ENCODE measurements at places on chromosomes 3 and 15. TPM values are rescaled to one million over a fixed set of nuclear protein-coding genes. Genes with fewer than 3 reads are reported as not detected.

DNA sequence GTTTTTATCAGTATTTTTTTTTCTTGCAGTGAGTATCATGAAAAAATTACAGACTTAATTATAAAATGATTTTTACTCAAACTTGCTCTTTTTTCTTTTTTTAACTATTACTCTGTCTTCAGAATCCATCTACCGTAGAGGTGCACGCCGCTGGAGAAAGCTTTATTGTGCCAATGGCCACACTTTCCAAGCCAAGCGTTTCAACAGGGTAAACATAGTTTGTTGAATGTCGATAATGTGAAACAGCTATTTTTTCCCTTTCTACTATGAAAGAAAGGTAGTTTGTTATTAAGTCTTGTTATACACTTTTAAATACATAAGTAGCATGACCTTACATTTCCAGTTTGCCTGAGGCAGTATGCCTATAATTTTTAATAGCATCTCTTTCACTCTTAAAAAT is 45.6 kb downstream of the PRKCI start:
- peaks cover 83% of the 10 kb centered on the region for H3K36me3 ChIP-seq
- H3K4me1 ChIP-seq = no peaks in the 10 kb centered on the region
- H3K27me3 ChIP-seq = no peaks in the 10 kb centered on the region
- no peak overlapping the region for H3K27ac ChIP-seq
- no peak for ATAC-seq
- H3K4me3 ChIP-seq = no peak overlapping the region

DNA sequence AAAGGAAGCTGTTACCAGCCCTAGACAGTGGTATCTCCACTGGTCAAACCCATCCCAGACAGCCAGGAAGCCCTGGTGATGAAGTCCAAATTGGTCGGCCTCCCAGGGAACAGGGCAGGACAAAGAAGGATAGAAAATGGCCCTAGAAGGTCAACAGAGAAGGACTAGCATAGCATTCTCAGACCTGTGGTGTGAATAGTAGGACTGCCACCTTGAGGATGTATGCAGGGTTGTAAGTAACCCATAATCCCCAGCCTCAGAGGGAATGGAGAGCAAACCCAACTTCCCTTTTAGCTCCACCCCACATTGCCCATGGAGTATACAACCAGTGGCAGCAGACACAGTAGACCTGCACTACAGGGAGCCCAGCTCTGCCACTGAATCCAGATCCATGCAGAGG is 68.6 kb upstream of the EIF1B start:
- no peaks in the 10 kb centered on the region for H3K27me3 ChIP-seq
- no peaks in the 10 kb centered on the region for H3K36me3 ChIP-seq
- no peaks in the 10 kb centered on the region for H3K4me1 ChIP-seq
- ATAC-seq = no peak
- no peak overlapping the region for H3K4me3 ChIP-seq

The CYP1A2 gene
- not detected for total RNA-seq

GRCh38 chr15:68187559-68187958 is 17.6 kb downstream of the CALML4 start:
- peaks cover 87% of the 10 kb centered on the region for H3K36me3 ChIP-seq
- no peak overlapping the region for H3K4me3 ChIP-seq
- ATAC-seq = no peak
- peak overlapping the region; percentile 16 for H3K27ac ChIP-seq

- no peak overlapping the region for H3K4me3 ChIP-seq
- no peaks in the 10 kb centered on the region for H3K36me3 ChIP-seq
These were observed 25.0 kb downstream of the FHIT start for GRCh38 chr3:61226166-61226686.

The GOLGA8G gene
- total RNA-seq = not detected

- no peaks in the 10 kb centered on the region for H3K4me1 ChIP-seq
- H3K27ac ChIP-seq = no peak overlapping the region
These were observed 4.9 kb upstream of the GTF2A2 start for GRCh38 chr15:59662260-59662659.

DNA sequence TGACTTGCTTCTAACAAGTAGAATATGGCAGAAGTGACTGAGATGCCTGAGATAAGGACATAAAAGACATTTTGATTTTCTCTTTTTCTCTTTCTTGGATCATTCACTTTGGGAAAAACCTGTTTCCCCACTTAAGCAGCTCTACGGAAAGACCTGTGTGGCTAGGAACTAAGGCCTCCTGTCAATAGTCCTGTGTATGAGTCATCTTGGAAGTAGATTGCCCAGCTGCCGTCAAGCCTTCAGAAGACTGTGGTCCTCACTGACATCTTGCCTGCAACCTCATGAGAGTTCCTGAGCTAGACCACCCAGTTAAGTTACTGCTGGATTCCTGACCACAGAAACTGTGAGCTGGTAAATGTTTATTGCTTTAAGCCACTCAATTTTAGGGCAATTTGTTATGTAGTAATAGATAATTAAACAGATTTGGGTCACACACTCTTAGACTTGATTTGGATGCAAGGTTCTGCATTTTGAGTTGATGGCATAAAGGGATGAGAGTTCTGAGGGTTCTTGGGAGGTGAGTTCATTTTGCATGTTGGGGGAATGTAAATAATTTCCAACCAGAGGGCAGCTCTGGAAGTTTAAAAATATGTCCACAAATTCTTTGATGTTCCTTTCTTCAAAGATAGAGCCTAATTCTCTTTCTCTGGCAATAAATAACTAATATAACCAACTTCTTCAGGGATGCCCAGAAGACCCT is 229.2 kb downstream of the SQOR start:
- H3K4me1 ChIP-seq = no peaks in the 10 kb centered on the region
- no peak for ATAC-seq
- H3K27me3 ChIP-seq = peaks cover 8% of the 10 kb centered on the region
- H3K27ac ChIP-seq = no peak overlapping the region
- H3K36me3 ChIP-seq = no peaks in the 10 kb centered on the region

GRCh38 chr3:72082186-72082715 is 297.3 kb upstream of the PROK2 start:
- no peak overlapping the region for H3K4me3 ChIP-seq
- peaks cover 21% of the 10 kb centered on the region for H3K27me3 ChIP-seq
- H3K27ac ChIP-seq = no peak overlapping the region
- no peak for ATAC-seq
- peaks cover 10% of the 10 kb centered on the region for H3K4me1 ChIP-seq

The PPCDC gene
- 24.2 TPM for total RNA-seq

The NUTM1 gene
- total RNA-seq = not detected

- no peak overlapping the region for H3K27ac ChIP-seq
- H3K4me3 ChIP-seq = no peak overlapping the region
- H3K27me3 ChIP-seq = peaks cover 3% of the 10 kb centered on the region
- no peaks in the 10 kb centered on the region for H3K36me3 ChIP-seq
- no peaks in the 10 kb centered on the region for H3K4me1 ChIP-seq
- ATAC-seq = no peak
These were observed 80.4 kb upstream of the SLC6A6 start for GRCh38 chr3:14322001-14322400.

GRCh38 chr3:23548706-23549105 is 257.0 kb upstream of the UBE2E1 start:
- no peak overlapping the region for H3K27ac ChIP-seq
- H3K27me3 ChIP-seq = peaks cover 13% of the 10 kb centered on the region
- no peaks in the 10 kb centered on the region for H3K36me3 ChIP-seq
- no peak for ATAC-seq
- no peak overlapping the region for H3K4me3 ChIP-seq
- no peaks in the 10 kb centered on the region for H3K4me1 ChIP-seq

- no peaks in the 10 kb centered on the region for H3K4me1 ChIP-seq
- H3K36me3 ChIP-seq = peaks cover 64% of the 10 kb centered on the region
- no peaks in the 10 kb centered on the region for H3K27me3 ChIP-seq
- no peak overlapping the region for H3K27ac ChIP-seq
These were observed 101.4 kb downstream of the LARS2 start for GRCh38 chr3:45489730-45490309.

GRCh38 chr3:177051411-177051810 is 145.9 kb downstream of the TBL1XR1 start:
- ATAC-seq = no peak
- no peak overlapping the region for H3K27ac ChIP-seq
- H3K4me3 ChIP-seq = no peak overlapping the region
- H3K4me1 ChIP-seq = peaks cover 9% of the 10 kb centered on the region

DNA sequence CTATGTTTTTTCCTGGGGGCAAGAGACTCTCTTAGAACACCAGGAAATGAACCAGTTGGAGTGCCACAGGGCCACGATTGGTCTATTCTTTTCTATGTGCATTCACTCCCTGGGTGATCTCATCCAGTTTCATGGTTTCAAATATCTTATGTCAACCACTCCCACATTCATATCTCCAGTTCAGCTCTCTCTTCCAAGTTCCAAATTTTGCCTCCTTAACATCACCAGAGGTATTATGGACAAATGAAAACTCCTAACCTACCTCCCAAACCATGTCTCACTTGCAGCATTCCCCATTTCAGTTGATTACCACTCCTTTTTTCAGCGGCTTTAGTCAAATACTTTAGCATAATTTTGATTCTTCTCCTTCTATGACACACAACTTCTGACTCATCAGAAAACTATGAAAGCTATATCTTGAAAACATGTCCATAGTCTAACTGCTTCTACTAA is 203.1 kb upstream of the SEMA6D start:
- no peak overlapping the region for H3K4me3 ChIP-seq
- no peak for ATAC-seq

All from activated T-helper 17 cell treated with anti-CD3 and anti-CD28 coated beads, Interleukin-2, amount 50 U/mL, for 72 hours (primary cell).